Epithelial cell of umbilical artery (primary cell): ENCODE measurements at places on chromosomes 2 and 18. TPM values are rescaled to one million over a fixed set of nuclear protein-coding genes. Genes with fewer than 3 reads are reported as not detected.

The MAP3K19 gene
- not detected in 2 replicates for total RNA-seq

The RTP5 gene
- total RNA-seq, result not detected in 2 replicates

The TRIM54 gene
- total RNA-seq, result under 0.01 TPM in 1 of 2 replicates, not detected in the other

The FEV gene
- total RNA-seq, result not detected in 2 replicates

The TBC1D8 gene
- total RNA-seq, result 14.0 and 25.7 TPM in 2 replicates

The SLC4A5 gene
- total RNA-seq, result 0.30 and 0.32 TPM in 2 replicates

The CYP27C1 gene
- total RNA-seq, result not detected in 2 replicates

The IL1R1 gene
- 0.65 and 2.4 TPM in 2 replicates for total RNA-seq

The IL36A gene
- not detected in 2 replicates for total RNA-seq

The ASIC4 gene
- not detected in 2 replicates for total RNA-seq

The FAM237A gene
- total RNA-seq, result not detected in 2 replicates

The RAD51AP2 gene
- not detected in 2 replicates for total RNA-seq

The B3GNT7 gene
- under 0.01 and 0.15 TPM in 2 replicates for total RNA-seq

The CSRNP3 gene
- 0.46 TPM in 1 of 2 replicates, not detected in the other for total RNA-seq

The TTC31 gene
- total RNA-seq, result 7.1 and 16.3 TPM in 2 replicates

The FECH gene
- 28.6 and 59.9 TPM in 2 replicates for total RNA-seq

The SNRNP27 gene
- total RNA-seq, result 48.0 and 49.7 TPM in 2 replicates
